ENCODE measurements at places on chromosomes 2 and 18.

DNA sequence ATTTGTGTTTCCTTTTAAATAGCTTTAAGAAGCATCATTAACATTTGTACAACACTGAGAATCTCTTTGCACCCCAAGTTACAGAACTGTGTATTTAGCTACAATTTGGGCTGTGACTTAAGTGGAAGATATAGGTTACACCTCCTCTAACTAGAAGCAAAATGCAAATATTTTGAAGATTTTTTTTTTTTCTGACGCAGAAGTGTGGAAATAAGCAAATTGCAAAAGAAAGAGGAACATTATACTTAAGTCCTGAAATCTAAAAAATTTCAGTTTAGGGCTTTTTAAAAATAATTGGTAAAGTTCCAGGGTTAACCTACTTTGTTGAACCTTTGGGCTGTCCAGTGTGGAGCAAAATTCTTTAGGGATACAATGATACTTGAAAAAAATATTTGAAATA lies 41.4 kb upstream of the RBMS1 start:
- no peak for DNase-seq

DNA sequence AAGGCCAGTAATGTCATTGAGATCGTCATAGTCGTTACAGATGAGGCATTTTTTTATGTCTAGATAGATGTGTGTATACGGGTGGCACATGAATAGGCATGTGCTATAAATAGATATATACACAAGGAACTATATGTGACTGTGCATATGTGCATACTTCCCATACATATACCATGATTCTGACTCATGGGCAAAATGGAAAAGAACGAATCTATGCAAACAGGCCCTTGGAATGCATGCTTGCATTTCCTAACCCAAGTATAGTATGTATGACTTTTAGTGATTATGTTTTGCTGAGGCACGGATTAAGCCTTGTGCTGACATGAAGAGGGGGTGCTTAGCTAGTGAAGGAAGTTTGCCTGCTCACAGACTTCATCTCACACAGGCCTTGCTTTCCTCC lies 111.7 kb downstream of the BCL11A start:
- DNase-seq, result no peak

GRCh38 chr2:108224022-108224421 lies 15.7 kb upstream of the SULT1C3 start:
- DNase-seq, result no peak

DNA sequence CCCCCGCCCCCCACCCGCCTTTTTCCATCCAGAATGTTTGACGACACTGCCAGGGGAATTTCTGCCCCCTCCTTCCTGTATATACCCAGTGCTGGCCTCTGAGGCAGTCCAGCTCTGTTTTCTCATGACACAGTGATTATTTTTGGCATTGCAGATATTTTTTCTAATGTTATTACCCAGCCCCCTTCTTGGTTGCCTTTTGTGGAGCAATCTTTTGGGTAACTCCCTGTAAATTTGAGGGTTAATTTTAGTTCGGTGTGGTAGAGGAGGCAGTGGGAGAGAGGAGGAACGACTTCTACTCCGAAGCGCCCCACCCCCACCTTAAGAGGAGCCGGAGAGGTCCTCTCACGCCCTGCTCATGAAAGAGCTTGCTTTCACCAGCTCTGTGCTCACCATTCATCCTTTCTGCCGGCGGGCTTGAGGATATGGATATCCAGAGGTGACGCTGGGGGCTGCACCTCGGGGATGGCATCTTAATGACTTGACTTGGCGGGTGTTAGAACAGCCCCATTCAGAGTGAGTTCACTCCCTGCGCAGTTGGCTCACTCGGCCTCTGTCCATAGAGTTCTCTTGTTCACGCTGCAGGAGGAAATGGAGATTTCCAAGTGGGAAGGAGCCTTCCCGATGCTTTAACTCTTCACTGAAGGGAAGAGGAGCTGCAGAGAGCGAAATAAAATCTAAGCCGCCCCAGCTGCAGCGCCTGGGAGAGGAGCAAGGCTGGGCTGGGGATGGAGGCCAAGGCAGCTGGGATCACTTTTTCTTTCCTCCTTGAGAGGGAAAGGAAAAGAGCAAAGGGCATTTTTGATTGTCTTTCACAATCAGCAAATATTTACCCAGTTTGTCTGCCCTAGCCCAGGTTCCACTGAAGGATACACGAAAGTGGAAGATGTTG lies 38.4 kb downstream of the EPAS1 start:
- no peak for DNase-seq

- no peak for DNase-seq
These were observed 506 bp downstream of the BMPR2 start for GRCh38 chr2:202376460-202377206.

DNA sequence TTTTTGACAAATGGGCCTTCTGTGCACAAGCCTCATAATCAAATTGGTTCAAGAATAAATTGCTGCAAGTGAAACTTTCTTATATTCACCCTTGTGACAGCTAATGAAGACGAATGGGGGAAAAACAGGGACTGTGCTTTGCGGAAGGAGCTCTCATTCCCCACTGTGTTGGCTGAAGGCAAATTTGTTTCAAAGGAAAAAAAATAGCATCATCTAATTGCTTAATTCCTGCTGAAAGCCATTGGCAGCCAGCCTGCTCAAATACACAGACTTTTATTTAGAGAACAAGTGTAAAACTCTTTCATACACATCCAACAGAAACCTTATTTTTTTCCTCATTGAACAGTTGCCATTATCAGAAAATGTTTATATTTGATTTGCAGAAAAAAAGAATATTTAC lies 172.3 kb downstream of the ARL6IP6 start:
- no peak for DNase-seq

GRCh38 chr18:49944663-49945062 lies 131.3 kb upstream of the ACAA2 start:
- DNase-seq, result no peak

- DNase-seq, result no peak
These were observed 28.2 kb upstream of the INO80C start for GRCh38 chr18:35525795-35526494.

DNA sequence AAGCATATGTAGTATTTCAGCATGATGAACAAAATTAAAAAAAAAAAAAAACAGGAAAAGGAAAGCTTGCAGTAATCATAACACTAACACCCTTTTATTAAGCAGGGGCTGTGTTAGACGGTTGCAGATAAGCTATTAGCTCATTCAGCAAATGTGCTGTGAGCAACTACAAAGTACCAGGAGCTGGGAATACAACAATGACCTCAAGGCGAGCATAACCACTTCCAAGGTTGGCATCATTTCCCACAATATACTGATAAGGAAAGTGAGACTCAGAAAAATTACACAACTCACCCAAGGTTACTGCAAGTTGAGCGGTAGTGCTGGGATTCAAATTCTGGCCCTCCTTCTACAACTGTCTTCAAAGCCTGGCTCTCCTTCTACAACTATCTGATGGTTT lies 38.2 kb upstream of the ACTR3 start:
- no peak for DNase-seq

- no peak for DNase-seq
These were observed 3.3 kb downstream of the CIB4 start for GRCh38 chr2:26637811-26638310.

DNA sequence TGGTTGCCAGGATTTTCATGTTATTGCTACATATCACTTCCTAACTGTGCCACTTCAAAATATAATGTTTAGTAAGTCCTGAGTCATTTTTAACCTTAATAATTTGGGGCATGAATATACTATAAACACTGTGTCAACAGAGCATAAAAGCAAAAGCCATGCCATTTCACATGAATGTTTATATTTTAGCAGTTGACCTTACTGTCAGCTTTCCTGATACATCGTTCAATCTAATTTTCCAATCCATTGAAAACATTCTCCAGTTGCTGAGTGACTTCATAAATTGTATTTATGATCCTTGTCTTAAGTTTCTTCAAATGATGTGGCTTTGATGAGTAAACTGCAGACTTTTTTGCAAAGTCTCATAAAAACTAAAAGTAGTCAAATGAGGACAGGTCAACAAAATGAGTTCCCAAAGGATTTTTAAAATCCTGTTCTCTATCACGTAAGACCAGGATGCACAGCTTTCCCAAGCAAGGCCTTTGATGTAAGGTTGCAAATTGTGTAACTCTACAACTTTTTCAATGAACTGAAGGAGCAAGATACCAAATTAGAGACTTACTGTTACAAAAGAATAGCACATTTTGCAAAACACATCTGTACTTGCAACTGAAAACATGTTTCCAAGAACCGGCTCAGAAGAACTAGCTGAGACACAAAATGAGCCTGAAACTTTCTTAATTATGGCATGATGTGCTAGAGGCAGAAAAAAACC lies 117.7 kb downstream of the SATB2 start:
- DNase-seq, result no peak

GRCh38 chr2:233650981-233651380 lies 14.7 kb downstream of the UGT1A10 start:
- DNase-seq, result no peak

- DNase-seq, result no peak
These were observed 2.2 kb downstream of the NOL4 start for GRCh38 chr18:34222307-34223163.

- no peak for DNase-seq
These were observed 19.1 kb upstream of the SMARCAL1 start for GRCh38 chr2:216392945-216393840.

- no peak for DNase-seq
These were observed 11.5 kb downstream of the COPS9 start for GRCh38 chr2:240124651-240125030.

GRCh38 chr2:106638043-106638442 lies 150.9 kb downstream of the CD8B2 start:
- DNase-seq, result no peak

- DNase-seq, result no peak
These were observed 88.3 kb downstream of the KCNS3 start for GRCh38 chr2:17966798-17967197.

GRCh38 chr2:119402106-119402505 lies 29.5 kb upstream of the TMEM37 start:
- no peak for DNase-seq

GRCh38 chr18:65498605-65499004 lies 252.2 kb upstream of the CDH7 start:
- no peak for DNase-seq

- DNase-seq, result peak; percentile 24
These were observed 214.6 kb downstream of the SETBP1 start for GRCh38 chr18:44895176-44895798.

- no peak for DNase-seq
These were observed 189.7 kb upstream of the REV1 start for GRCh38 chr2:99679518-99679917.

- no peak for DNase-seq
These were observed 78.4 kb downstream of the SEPTIN10 start for GRCh38 chr2:109535217-109535946.

DNA sequence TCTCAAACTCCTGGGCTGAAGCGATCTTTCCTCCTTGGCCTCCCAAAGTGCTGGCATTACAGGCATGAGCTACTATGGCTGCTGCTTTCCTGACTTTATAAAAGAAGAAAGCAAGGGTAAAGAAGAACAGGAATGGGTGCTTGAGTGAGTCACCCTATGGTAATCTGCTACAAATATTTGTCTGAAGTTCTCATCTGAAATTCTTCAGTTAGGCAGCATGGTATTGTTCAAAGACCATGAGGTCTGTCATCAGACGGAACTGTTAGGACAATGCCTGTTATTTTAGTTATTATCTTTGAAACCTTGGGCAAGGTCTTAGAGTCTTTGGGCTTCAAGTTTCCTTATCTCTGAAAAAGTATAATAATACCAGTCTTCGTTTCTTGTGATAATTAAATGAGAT lies 695.8 kb downstream of the RNF144A start:
- no peak for DNase-seq

DNA sequence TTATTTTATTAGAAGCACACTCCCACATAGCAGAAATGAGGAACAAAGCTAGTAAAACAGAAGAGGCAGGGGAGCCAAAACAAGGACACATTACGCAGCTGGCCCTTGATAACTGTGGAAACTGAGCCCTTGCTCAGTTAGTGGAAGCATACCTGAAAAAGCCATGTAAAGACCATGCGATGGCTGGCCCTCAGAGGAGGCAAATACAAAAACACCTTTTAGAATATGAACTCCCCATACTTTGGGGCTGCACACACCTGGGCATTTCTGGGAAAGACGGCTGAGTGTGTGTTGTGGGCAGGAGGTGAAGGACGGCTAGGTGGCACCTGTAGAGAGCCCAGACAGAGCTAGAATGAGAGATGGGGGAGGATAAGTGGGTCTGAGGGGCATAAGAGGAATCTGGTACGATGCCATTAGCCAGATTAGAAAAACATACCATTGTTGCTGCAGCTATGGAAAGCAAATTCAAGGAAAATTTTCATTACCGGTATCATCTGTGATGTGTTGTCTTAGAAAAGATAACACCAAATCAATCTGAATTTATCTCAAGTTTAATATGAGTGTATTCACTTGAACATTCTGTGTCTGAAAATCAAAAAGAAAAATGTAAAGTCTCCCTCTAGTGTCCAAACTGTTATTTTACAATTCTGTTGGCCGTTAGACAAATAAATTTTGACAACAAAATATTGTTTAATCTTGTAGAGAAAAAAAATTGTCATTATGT lies 45.2 kb upstream of the SULT1C3 start:
- DNase-seq, result no peak

- no peak for DNase-seq
These were observed 109.1 kb upstream of the CYP1B1 start for GRCh38 chr2:38185012-38185491.

GRCh38 chr2:133266926-133267590 lies 301.2 kb downstream of the NCKAP5 start:
- no peak for DNase-seq

DNA sequence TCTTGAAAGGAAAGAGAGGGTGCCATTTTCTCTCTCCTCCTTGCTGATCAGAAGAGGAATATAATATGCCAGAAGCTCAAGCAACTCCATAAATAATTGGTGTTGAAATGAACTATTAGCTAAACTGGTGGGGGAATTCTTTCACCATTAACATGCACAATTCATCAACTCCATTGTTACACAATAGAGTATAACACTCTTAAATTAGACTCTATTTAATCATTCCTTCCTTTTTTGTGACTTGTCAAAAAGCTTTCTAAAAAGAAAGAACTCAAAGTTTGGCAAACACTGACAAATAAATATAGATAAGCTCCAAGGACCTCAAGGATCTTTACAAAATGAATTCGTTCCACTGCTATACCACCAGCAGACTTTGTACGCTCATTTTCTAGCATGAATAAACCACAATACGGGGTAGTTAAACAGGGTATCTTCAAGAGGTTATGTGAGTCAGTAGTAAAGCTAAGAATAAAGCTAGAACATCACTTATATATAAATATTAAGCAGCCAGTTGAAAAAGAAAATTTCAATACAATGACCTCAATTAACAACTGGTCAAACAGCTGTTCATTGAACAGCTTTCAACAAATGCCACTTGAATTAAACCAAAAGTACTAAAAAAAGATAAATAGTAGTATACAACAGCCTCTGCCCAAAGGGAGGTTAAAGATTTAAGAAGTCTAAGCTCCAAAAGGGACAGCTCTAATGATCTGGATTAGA lies 6.4 kb downstream of the TRAK2 start:
- no peak for DNase-seq

Data from 8988T (cell line).